Fibroblast of skin of right biceps (primary cell): ENCODE measurements at places on chromosomes 7 and 10.

DNA sequence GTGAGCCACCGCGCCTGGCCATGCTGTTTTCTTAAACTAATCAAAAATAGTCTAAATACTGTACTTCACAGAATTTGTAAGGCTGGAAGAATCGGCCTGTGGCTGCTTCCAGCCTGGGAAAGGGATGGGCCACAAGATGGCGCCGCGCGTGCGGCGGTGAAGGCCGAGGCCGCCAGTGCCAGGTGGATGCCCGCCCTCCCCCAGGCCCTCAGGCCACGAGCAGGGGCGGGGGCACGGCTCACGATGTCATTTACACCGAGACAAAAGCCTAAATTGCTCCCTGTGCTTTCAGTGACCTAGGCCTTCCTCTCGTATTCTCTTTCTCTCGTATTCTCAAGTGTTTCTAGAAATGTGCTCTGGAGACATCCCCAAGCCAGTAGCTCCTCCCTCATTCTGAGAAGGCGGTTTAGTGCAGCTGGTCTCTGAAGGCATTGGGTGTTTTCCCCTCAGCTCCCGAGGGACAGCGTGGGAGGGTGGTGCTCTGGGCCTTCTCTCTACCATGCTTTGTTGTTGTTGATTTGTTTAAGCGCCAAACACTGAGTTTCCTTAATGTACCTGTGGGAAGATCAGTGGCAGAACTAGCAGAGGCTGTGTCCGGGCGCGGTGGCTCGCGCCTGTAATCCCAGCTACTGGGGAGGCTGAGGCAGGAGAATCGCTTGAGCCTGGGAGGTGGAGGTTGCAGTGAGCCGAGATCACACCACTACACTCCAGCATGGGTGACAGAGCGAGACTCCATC lies 68.4 kb downstream of the CDC123 start:
- DNase-seq: peak; percentile 58

DNA sequence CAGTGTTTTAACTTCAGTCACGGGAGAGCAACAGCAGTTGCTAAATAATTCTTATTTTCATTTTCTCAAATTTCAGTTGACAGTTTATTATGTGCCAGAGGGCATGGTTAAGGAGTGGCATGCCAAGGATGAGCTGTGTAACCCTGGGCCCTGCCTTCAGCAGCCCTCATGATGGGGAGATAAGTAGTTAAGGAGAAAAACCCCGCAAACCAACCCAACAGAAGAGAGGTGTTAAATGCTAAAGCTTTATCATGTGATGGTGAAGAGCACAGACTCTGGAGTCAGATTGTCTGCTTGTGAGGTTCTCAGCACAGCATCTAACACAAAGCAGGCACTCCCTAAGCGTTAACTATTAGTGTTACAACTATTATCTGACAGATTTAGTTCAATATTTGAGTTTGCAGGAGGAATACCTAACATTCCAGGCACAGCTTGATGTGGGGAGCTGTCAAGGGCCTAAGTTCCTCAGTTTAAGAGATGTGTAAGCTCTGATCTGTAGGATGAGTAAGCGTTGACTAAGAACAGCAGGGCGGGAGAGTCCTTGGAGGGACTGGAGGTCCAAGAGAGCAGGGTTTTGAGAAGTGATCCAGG lies 29.6 kb downstream of the STAM start:
- peak; percentile 97 for DNase-seq

- DNase-seq: no peak
Observed at GRCh38 chr7:116128139-116128538, 82.2 kb upstream of the TES start.

DNA sequence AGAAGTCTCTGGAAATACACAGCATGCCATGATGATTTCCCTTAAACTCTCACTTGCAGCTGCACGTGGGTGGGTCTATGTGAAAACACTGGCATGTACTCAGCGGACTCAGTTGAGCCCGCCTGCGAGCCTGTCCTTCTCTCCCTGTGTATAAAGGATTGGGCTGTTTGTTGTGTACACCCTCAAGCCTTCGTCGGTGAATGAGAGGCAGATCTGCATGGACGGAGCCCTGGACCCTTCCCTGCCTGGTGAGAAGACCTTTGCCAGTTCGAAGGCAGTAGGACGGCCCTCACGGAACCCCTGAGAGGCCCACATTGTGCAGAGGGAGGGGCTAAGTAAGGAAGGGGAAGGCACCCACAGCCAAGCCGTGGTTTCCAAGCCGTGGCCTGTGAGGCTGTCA lies 121.2 kb downstream of the WDFY4 start:
- DNase-seq: no peak

- DNase-seq: no peak
Observed at GRCh38 chr7:157518514-157519175, 181.8 kb downstream of the DNAJB6 start.

- DNase-seq: no peak
Observed at GRCh38 chr10:26291721-26292480, 75.3 kb downstream of the GAD2 start.

- DNase-seq: no peak
Observed at GRCh38 chr7:47953822-47954221, 5.6 kb upstream of the PKD1L1 start.

- DNase-seq: peak; percentile 23
Observed at GRCh38 chr10:98425511-98426352, 10.8 kb upstream of the PYROXD2 start.

DNA sequence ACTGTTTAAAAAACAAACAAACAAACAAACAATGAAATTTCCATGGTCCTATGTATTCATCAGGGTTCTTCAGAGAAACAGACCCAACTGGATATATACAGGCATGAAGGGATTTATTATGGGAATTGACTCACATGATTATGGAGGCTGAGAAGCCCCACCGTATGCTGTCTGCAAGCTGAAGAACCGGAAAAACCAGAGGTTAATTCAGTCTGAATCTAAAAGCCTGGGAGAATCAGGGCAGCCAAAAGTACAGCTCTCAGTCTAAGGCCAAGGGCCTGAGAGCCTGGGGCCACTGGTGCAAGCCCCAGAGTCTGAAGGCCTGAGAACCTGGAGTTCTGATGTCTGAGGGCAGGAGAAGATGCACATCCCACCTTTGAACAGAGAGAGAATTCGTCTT lies 163.5 kb downstream of the MDFIC start:
- DNase-seq: no peak

GRCh38 chr7:99061001-99061776 lies 82.7 kb downstream of the SMURF1 start:
- no peak for DNase-seq

DNA sequence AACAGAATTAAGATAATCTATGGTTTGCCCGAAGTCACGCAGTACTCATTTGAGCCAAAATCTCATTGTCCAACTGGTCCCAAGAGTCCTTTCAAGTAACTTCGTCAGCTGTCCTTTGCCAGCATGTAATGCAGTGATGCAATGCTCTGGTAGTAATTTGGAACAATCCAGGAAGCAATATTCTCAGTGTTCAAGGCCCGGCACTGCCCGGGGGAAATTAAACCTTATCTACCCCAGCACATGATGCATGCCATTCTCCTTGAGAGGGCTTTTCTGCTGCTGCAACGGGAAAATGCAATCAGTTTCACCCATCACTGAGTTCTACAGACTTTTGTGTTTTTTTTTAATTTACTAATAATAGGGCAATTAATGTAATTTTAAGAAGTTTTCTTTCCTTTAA lies 77.6 kb upstream of the NME8 start:
- no peak for DNase-seq

DNA sequence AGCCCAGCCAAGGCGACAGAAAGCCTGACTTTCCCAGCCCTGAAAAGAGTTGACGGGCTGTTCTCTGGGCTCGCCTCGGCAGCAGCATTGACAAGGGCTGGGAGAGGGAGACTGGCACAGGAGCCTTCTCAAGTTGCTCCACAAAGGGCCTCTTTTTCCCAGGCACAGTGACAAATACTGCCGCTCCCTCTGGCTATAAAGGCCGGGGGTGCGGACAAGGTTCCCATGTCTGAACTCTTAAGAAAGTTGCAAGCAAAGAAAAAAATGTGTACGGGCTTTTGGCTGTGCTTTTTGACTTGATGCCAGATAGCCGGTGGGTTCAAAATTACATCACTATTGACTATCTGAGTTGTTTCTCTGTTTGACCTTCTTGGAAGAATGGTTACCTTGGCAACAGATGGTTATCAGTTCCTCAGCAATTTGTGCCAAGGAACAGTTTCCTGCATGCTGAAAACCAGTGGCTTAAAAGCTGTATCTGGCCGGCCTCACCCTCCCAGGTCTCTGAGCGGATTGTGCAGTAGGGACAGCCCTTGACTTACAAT lies 115.9 kb upstream of the EEPD1 start:
- peak; percentile 88 for DNase-seq

DNA sequence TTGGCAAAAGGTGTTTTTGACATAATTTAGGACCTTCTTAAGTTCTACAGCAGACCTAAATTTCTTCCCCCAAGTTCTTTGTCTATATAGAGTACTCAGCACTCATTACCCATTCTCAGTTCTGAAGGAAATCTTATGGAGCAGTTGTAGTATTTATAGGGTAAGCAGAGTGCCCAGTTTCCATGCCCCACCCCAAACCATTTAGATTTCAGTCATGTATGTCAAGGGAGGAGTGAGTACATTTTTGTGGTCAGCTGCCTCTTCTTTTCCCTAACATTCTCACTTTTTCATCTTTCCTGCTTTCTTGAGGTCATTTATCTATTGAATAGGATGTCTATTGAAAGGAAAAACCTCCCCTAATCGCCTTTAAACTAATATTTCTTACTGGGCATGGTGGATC lies 83.3 kb downstream of the KAT6B start:
- peak; percentile 55 for DNase-seq

- DNase-seq: no peak
Observed at GRCh38 chr7:66668677-66669076, 40.0 kb downstream of the KCTD7 start.

DNA sequence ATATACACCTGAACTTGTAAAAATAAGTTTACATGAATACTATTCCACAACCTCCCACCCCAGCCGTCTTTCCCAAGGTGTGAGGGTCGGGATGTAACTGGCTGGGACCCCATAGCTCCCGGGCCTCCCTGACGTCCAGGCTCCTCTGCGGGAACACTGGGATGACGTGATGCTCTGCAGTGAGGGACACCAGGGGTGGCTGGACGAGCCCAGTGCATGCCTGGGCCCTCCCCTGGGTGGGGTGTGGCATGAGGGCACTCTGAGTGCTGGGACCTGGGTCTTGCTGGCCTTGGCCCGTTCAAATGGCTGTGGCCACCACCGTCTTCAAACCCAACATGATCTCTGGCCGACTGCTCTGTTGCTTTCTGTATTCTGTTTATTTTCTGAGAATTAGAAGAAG lies 182.4 kb downstream of the DNAJB6 start:
- no peak for DNase-seq

DNA sequence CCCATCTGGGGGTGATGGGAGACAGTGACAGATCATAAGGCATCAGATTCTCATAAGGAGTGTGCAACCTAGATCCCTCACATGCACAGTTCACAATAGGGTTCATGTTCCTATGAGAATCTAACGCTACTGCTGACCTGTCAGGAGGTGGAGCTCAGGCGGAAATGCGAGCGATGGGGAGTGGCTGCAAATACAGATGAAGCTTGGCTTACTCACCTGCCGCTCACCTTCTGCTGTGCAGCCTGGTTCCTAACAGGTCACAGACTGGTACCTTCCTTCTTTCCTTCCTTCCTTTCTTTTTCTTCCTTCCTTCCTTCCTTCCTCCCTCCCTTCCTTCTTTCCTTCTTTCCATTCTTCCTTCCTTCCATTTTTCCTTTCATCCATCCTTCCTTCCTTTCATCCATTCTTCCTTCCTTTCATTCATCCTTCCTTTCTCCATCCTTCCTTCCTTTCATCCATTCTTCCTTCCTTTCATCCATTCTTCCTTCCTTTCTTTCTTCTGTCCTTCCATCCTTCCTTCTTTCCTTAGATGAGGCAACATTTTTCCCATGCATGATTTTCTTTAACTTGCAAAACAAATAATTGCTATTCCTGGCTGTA lies 370.0 kb upstream of the AUTS2 start:
- DNase-seq: no peak

GRCh38 chr10:97445722-97446639 lies at the start of the genes EXOSC1 and ZDHHC16:
EXOSC1 (minus strand) TSS chr10:97446006; CDS start chr10:97445985, 21 bp downstream.
ZDHHC16 (plus strand) TSS chr10:97446175; CDS start chr10:97451676, 5,501 bp downstream.
- DNase-seq: peak; percentile 96

- DNase-seq: no peak
Observed at GRCh38 chr7:138873220-138873892, 75.4 kb upstream of the ATP6V0A4 start.

DNA sequence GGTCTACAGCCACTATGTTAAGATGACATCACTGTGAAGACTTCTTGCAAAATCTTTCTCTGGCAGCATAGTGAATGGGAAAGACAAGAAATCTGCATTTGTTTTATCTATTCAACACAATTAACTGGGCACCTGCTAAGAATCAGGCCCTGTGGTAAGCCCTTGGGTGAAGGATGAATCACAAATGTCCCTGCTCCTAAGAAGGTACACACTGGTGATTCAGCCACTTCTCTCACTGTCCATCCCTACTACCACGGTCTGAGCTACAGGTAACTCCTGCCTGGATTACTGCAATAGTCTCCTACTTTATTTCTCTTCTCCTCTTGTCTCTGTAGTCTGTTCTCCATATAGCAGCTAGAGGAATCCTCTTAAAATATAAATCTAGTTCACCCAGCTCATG lies 116.1 kb downstream of the HIBADH start:
- no peak for DNase-seq
